ENCODE measurements at places on chromosomes 4 and X.

DNA sequence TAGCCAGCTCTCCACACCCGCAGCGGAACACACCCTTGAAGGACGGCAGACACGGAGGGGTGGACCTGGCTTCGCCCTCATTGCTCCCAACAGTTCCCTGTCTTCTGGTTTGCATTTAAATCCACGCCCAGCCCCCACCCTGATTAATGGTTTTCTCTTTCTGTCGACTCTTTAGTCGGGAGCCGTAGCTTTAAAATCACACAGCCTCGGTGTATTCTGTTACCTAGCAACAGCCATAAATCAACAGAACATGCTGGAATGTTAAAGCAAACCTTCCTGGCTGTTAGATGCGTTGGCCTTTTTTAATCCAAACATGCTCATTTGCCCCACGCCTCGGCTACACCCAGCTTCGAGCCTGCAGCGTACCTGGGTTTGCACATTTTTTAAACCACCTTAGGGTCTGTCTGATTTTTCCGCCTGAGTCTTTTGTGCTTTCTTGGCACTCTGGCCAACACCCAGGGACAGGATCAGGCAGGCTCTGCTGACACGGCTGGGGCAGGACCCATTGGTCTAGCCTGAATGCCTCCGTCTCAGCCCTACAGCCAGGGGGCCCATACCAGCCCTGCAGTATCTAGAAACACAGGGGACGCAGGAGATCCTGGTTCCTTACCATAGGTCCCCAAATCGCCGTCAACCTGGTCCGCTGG, 21.4 kb upstream of the PPP2R2C start:
- no peak for DNase-seq

DNA sequence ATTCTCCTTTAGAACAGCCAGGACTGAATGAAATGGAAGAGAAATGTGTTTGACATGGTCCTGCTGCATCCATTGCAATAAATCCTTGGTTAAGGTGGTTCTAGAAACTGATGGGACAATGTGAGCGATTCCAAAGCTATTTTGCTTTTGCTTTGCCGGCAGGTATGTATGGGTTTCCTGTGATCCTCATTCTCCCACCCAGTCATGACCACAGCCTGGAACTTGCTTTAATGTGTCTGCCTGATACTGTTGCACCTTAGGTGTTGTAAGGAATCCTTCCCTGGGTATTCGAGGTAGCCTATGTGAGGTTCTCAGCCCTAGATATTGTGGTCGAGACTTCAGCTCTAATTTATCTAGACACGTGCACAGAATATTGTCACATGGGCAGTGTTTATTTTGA, 86.1 kb downstream of the ZNF518B start:
- DNase-seq: no peak

DNA sequence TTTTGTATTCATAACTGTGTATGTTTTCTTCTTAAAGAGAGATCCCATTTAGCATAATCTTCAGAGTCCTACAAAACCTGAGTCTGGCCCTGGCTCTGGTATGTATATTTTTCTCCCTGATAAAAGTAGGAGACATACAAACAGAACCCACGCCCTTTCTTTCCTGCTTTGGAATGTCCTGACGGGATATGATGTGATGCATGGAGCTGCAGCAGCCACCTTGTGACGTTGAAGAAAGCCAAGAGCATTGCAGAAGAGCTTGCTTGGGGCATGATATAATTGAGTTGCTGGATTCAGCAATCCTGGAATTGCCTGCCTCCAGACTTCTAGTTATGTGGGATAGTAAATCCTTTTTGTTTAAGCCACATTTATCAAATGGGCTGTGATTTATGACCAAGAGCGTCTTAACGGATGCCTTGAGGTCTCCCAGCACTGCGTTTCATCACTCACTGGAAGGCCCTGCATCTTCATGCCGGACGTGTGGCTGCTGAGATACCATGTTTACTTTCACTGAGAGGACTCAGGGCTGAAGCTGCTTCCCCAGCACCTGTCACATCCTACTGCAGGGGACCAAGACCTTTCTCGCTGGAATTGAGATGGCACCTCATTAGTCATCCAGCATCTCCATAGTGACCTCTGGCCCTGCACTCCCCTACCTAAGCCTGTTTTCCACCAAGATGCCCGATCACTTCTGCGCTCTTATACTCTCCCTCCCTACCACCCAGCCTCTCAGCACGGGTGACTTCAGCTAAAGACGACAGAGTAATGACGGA, 107.0 kb downstream of the ENPP6 start:
- no peak for DNase-seq

DNA sequence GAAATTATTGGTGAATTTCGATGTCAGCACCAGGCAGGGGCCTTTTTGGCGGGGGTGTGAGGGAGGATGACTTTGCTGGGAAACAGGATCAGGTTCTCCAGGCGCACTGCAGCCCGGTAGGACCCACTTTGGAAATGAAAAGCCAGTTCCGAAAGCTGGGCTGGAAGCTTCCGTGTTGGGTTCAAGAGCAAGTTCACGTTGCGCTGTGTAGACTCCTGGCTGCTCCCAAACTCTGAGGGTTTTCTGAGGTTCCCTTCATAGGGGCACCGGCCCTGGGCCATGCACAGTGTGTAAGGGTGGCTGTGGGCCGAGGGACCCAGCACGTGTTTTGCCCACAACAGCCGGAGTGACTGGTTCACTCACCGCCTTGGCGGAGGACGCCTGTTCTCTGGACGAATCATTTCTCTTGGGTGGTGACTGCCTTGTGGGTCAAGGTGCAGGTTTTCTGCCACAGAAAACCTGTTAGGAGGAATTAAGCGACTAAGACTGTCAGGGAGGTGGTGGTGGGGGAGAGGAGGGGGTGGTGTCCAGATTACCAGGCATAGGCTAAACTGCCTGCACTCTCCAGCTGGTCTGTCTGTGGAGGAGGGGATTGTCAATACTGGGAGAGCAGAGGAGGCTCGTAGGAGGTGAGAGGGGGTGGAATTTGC, 8.0 kb downstream of the SHOX start:
- DNase-seq: no peak

DNA sequence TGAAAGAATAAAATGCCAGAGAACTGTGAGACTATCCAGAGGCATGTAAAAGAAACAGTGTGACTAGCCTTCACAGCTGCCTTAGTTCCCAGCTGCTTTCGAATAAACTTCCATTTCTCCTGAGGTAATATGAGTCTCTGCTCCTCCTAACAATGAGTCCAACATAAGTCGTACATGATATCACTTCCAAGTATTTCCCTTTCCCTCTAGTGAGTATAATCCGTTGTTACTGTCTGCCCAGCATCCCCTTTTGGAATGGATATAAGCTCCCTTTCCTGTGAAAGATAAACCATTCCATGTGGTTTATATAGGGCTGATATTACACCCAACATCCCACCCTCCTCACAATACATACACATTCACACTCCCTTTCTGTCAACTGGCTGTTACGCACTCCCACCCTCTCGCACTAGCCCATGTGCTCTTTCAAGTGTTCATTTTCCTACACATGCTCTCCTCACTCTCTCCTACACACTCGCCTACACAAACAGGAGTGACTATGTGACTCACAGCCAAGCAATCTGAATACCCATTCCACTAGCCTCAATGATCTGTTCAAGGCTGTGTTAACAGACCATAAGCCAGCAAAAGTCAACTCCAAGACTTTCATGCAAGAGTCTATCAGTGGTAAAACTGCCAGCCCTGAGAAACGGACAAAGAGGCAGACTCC, 5.0 kb downstream of the NAF1 start:
- DNase-seq: no peak
